ENCODE measurements at places on chromosomes 16 and 17.

DNA sequence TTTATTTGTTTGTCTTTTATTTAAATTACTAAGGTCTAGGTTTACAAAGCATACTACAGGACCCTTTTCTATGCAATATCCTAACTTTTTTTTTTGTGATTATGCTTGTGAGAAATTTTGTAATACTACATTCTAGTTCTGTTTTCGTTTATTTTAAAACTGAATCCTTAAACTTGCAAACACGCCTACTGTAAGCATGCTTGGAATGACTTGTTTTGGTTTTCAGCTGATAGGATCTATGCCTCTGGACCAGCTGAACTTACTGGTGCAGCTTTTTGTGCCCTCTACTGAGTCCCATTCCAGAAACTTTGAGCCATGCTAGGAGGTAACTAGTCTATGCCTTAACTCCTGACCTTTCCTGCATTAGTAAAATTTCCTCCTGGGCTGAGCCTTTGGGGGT lies 6.0 kb downstream of the PDP2 start:
- DNase-seq, result no peak

DNA sequence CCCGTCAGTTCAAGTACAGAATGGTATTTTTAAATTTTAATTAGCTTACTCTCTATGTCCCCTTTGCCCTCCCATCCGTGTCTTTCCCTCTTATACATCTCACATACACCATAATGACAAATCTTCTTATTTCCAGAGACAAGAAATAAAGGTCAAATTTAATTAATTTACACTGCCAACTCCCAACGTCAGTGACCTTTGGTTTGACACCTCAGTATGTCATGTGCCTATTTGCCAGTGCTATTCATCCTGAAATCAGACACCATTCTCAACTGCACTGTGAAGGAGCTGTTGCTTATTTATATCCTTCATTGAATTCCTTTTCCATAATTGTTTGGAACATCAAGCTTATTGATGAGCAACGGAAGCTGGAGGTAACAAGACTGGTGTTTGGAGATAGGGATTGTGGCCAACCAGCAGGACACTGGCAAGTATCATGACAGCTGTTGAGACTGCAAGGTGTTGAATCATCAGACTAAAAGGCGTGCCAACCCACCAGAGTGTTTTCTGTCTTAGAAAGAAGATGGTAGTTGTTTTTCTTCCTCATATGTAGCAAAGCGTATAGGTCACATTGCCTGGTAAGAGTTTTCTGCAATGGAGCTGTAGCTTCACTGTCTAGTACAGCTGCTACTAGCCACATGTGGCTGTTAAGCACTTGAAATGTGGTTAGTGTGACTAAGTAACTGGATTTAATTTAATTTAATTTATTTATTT lies 12.5 kb downstream of the CALCOCO2 start:
- DNase-seq, result no peak

DNA sequence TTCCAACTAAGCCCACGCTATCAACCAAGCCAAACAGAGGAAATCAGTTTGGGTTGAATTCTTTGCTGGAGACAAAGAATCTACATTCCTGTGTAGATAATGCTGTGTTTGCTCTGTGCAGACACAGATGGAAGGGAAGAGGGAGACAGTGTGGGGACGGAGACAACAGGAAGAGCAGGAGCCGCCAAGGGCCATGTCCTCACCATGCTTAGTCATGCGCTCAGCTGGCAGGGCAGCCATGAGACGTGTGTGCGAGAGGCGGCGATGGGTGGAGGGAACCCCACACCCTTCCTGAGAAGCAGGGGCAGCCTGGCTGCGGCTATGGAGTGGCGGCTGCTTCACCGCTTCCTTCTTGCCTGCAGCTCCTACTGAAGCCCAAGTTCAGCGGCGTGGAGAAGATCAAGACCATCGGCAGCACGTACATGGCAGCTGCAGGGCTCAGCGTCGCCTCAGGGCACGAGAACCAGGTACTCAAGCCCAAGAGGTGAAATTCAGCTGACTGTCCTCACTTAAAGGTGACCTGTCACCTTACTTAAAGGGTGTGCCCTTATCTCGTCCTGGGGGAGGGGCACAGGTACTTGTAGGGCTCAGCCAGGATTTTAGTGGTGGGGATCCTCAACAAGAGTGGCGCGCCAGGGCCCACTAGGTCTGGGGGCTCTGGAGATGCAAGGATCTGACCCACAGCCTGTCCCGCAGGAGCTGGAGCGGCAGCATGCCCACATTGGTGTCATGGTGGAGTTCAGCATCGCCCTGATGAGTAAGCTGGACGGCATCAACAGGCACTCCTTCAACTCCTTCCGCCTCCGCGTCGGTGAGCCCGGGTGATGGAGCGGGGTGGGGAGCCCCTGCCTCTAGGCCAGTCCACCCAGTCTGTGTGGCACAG lies 47.5 kb downstream of the ADCY7 start:
- DNase-seq, result peak; percentile 31

DNA sequence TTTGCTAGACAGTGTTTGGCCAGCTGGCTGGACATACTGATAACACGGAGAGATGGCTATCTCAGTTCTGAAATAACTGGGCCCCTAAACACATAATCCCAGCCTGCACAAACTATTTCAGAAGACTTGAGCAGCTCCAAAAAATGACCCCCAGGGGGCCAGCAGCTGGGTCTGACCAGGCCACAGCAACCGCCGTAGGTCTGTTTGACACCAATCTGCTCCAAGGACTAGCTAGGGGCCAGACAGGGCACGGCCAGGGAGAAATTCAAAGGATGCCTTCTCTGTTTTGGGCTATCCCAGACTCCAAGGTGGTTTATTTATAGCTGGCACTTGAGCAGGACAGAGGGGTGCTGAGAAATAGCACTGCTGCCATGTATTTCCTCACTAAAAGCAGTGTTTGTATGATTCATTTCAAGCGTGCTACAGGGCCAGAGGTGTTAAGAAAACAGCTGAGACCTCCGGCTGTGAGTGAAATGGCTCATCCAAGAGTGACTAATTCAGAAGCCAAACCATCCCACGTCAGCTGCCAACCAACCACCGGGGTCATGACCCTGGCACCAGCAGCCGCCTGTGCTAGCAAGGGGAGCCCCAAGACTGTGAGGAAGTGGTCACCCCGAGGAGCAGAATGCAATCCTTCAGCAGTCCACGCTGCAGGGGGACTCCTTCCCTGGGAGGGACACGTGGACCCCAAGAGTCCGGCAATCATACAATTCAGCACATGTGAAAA lies 5.7 kb downstream of the GGA2 start:
- DNase-seq, result peak; percentile 44

- DNase-seq, result no peak
These were observed 76.0 kb downstream of the MARCHF10 start for GRCh38 chr17:62732125-62732524.

All from stimulated activated CD4-positive, alpha-beta T cell treated with anti-CD3 and anti-CD28 coated beads, Interleukin-2, amount 100 ng/mL, for 4 hours (primary cell).